Pancreas (tissue), 10 donors: ENCODE measurements at places on chromosomes 12 and 14. TPM values are rescaled to one million over a fixed set of nuclear protein-coding genes. Genes with fewer than 3 reads are reported as not detected.

GRCh38 chr12:51028813-51029150, 2.6 kb upstream of the SLC11A2 start:
- H3K4me1 ChIP-seq: no peaks in the 10 kb centered on the region
- no peak for DNase-seq
- no peaks in the 10 kb centered on the region for H3K27me3 ChIP-seq

DNA sequence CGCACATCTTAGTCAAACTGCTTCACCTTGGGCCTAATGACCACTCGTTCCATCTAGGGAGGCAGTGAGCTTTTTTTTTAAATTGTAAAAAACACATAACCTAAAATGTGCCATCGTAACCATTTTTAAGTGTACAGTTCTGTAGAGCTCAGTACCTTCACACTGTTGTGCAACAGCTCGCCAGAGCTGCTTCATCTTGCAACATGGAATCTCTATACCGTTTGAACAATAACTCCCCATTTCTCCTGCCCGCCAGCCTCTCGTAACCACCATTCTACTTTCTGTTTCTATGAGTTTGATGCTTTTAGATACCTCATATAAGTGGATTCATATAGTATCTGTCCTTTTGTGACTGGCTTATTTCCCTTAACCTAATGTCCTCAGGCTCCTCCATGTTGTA, 196.2 kb downstream of the CHST11 start:
- H3K27me3 ChIP-seq: no peaks in the 10 kb centered on the region
- H3K36me3 ChIP-seq: no peaks in the 10 kb centered on the region
- no peak for DNase-seq
- H3K27ac ChIP-seq: no peak overlapping the region

DNA sequence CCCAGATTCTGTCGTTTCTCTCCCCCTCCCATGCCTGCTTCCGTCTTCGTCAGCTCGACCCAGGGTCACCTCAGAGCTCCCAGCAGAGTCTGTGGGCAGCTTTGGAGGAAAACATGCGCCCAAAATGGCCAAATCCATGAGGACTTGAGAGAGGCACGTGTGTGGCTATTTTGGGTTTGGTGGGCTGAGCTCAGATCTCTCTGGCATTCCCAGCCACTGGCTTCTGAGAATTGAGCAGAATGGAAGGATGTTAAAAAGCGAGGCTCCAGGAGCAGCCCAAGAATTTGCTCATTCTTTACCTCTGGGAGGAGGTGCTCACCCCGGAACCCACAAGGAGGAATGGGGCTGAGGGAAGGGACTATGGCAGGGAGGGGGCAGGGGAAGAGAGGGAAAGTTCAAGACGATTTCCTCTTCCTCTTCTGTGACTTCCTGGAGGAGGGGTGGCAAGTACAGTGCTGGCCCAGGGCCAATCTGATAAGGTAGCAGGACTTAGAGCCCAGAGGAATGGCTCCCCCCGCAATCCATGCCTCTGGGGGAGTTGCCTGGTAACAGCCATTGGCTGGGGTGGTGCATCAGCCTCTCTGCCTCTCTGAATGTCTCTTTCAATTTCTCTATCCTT, 20.1 kb downstream of the TSPAN9 start:
- no peaks in the 10 kb centered on the region for H3K27me3 ChIP-seq
- H3K4me1 ChIP-seq: no peaks in the 10 kb centered on the region
- H3K27ac ChIP-seq: peak overlapping the region; percentile 18
- DNase-seq: peak; percentile 73

- H3K4me1 ChIP-seq: no peaks in the 10 kb centered on the region
- no peak overlapping the region for H3K27ac ChIP-seq
- H3K36me3 ChIP-seq: no peaks in the 10 kb centered on the region
- no peaks in the 10 kb centered on the region for H3K27me3 ChIP-seq
- no peak overlapping the region for H3K4me3 ChIP-seq
These were observed 57.2 kb downstream of the MVK start for GRCh38 chr12:109630815-109631214.

The SYCP3 gene
- total RNA-seq: not detected

The TEX52 gene
- total RNA-seq: not detected
